ENCODE measurements at places on chromosomes 3 and 15.

DNA sequence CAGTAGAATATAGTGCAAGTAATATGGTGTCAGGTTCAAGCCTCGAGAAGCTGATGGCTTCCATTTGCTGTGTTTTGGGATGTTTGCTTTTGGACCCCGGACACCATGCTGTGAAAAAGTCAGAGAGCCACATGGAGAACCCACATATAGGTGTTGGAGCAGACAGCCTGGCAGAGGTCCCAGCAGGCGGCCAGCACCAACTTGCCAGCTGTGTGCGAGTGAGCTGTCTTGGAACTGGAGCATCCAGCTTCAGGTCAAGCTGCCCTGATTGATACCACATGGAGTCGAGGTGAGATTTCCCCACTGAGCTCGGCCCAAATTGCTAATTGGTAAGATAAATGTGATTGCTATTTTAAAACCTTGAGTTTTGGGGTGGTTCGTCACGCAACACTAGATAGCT, 185.7 kb upstream of the TBL1XR1 start:
- no peak for DNase-seq

- no peak for DNase-seq
Measured at GRCh38 chr15:61748529-61748928, 311.7 kb downstream of the VPS13C start.

DNA sequence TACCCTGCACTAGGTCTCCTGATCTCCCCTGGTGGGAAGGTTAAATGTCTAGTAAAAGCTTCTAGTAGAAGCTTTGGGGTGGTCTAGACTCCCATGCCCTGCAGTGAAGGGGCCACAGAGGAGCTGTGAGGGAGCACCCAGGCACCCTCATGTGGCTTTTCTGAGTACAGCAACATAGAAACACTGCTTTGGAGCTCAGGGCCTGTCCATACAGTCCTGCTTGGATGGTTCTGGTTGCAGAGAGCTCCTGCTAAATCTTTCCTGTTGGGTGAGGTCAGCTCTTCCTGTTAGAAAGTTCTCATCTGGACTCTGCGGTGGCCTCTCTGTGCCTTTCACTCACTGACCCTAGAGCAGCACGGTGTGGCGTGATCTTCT, 47.8 kb downstream of the GPD1L start:
- no peak for DNase-seq

DNA sequence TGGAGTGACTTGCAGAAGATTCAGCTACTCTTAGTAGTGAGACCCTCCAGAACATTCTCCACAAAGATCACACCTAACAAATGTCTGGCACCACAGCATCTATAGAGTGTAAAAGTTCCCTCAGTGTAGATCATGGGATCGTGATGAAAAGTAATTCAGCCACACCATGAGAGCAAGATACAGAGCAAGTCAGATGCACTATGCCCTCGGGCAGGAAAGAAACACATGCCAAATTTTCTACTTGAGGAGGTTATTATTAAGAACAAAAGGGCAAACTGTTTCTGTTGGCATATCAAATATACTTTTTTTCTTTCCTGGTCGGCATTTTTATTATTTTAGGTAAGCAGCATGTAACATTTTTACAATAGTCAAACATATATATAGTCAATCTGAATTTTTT, 44.8 kb upstream of the SNTN start:
- DNase-seq = no peak

DNA sequence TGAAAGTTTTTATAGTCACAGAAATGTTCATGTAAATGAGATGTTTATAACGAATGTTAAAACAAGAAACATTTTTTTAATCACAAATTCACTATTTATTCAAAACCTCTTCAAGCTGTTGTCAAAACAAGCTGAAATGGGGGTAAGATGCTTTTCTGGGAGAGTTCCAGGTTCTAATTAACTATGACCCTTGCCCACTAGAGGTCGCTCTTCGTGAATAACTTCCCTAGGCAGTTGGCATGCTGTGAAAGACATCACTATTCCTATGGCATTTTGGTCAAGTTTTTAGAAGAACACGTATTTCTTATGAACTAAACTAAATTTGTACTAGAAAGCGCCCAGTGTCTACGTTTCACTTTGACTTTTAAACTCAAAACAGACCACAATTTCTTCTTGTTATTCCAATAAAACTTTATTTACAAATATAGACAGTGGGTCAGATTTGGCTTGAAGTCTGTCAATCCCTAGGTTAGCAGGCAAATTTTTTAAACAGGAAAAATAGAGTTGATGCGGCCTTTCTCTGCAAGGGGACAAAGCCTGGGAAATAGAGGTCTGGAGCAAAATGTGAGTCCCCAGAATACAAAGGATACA, 62.8 kb upstream of the CMTM8 start:
- peak; percentile 65 for DNase-seq

DNA sequence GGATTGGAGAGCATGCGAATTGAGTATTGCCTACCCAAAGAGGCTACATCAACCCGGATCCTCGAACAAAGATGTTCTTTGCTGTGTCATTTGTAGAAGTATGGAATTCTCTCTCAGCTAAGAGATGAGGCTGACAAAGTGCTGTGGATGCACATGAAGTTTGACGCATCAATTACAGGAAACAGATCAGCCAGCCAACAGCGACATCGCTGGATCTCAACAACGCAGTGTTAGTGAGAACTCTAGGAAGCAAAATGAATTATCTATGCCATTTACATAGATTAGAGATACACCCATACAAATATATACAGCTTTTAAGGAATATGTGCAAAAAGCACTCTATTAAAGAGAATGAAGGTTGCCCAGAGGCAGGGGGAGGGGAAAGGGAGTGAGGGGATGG, 160.6 kb upstream of the RGMA start:
- no peak for DNase-seq

DNA sequence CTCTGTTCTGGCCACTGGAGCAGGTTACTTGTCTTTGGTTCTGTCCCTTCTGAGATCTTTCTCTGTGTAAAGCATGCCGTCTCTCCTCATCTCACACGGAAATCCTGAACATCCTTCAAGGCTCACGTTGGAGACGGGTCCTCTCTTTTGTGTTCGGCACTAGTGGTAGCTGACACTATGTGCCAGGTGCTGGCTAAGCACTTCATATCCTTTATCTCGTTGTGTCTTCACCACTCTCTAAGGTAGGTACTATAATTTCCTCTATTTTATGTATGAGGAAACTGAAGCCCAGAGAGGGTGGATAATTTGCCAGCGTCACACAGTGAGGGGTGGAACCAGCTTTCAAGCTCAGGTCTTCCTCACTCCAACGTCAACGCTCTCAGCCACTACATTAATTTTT, 1.2 kb downstream of the IFT122 start:
- no peak for DNase-seq

GRCh38 chr3:48897460-48898376, 964 bp downstream of the SLC25A20 start:
- DNase-seq = no peak

DNA sequence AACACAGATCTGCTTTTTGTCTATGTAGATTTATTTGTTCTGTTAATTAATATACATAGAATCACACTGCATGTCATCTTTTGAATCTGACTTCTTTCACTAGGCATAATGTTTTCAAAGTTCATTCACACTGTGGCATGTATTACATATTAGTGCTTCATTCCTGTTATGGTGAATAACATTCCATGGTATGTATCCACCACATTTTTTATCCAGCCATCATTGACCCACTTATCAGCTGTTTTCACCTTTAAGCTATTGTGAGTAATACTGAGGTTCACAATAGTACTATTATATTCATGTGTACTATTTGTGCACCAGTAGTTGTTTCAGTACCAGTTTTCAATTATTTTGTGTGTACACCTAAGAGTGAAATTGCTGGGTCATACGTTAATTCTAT, 230.6 kb upstream of the CNTN3 start:
- DNase-seq = no peak

GRCh38 chr15:74384881-74385643, 17.6 kb upstream of the CYP11A1 start:
- peak; percentile 40 for DNase-seq

- no peak for DNase-seq
Measured at GRCh38 chr15:61364871-61365270, 135.8 kb upstream of the RORA start.

DNA sequence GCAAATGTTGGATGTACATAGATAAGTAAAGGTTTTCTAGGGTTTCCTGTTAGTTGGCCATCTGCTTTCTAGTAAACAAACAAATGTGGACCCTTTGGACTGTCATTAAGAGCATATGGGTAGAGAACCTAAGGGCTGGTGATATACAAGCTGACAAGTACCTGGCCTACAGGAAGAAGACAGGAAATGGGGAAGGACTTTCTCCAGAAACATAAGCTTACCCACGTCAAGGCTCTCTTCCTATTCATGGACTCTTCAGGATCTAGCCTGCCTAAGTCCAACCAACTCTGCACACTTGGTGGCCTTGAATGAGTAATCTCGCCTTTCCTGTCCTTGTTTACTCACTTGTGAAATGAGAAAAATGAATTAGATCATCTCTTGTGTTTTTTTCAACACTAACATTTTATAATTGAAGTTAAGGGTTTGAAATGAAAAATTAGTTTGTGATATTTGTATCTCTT, 22.2 kb upstream of the GOLIM4 start:
- peak; percentile 51 for DNase-seq

DNA sequence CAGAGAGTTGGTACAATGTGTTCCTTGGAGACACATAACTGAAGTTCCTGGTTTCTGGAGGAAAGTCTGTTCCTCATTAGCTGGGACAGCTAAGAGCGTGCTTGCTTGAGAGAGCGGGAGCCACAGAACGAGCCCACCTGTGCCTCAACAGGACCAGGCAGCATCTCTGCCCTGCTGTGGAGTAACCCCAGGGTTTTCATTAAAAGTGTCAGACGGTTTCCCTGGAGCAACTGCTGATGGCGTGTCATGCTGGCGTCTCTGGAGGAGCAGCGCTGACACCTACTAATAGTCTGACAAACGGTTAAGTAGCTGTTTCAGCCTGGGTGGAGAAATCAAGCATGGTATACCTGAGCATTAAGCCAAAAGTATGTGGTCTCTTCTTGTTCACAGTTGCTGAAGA, 150.0 kb downstream of the MCTP2 start:
- DNase-seq = no peak

DNA sequence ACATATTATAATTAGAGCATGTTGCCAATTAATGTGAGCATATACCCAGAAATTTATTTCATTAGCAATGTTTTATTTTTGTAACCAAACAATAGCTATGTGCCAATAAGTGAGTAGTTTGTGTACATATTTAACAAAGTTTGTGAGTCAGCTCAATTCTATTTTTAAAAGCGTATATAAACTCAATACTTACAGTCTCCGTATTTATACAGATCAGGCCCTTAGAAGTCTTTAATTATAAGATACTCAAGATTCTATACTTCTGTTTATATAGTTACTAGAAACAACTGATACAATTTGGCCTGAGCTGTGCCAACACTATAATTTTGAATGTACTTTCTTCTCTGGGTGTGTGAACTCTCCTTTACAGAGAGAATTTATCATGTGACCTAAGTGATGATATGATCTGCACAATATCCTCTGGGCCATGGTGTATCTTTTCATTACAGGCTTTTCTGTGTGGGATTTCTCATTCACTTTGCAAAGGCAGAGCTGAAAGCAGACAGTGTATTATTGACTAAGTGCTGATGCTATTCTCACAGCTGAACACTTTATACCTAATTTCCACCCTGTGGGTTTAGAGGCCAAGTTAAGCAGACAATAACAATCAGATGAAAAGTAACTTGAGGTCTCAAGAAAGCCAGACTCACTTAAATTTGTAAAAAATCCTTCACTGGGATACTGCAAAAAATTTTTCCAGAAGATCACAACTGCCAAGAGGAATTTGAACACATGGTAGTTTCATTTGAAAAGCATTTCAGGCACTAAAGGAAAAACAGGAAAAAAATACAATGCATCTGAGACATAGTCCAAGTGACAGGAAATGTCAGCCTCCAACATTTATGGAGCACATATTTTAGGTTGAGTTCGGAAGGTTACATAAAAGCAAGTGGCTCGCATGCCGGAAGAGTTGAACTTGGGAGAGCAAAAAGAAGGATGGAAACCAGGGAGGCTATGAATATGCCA, 277.9 kb upstream of the SEMA6D start:
- DNase-seq = peak; percentile 19

GRCh38 chr15:50686469-50687301, at the start of gene TRPM7:
TRPM7 (minus strand) TSS chr15:50686797; CDS start chr15:50686533, 264 bp downstream.
- DNase-seq = peak; percentile 84

GRCh38 chr3:122586773-122587485, 9.5 kb downstream of the PARP15 start:
- no peak for DNase-seq

DNA sequence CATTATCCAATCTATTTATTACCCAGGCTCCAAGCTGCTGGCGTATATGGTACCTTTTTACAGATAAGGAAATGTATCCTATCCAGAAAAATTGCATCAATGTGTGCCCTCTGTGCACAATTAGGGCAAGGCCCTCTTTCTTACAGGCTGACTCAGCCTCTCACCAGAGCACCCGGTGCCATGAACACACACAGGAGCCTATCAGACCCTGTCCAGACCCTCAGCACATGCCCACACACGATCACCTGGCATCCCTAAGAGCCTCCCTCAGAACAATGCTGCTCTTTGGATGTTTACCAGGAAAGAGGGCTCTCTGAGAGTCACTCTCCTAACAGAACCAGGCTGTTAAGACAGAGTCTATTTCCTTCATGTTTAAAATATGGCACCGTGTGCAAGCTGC, 460.0 kb upstream of the TBL1XR1 start:
- DNase-seq = no peak

- peak; percentile 71 for DNase-seq
Measured at GRCh38 chr15:69893863-69894262, 203.9 kb downstream of the TLE3 start.

GRCh38 chr3:150449169-150449721, 41.1 kb downstream of the TSC22D2 start:
- peak; percentile 77 for DNase-seq
